Spleen (tissue), 13 donors: ENCODE measurements at places on chromosomes 3 and 15. TPM values are rescaled to one million over a fixed set of nuclear protein-coding genes. Genes with fewer than 3 reads are reported as not detected.

DNA sequence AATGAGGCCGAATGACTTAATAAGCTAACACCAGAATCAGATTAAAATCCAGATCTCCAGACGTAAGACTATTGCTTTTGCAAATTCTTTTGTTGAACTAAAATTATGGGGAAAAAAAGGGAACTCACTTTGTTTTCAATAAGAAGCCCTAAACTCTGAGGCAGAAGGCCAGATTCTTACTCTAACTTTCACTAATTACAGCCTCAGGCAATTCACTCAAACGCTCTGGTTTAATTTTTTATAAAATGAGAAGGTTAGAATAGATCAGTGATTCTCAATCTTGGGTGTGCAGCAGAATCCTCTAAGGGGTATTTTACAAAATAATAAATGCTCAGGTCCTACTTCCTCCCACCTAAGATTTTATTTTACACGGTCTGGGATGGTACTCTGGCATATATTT lies 38.1 kb downstream of the C3orf70 start:
- no peak overlapping the region for H3K4me3 ChIP-seq
- H3K27me3 ChIP-seq = no peaks in the 10 kb centered on the region
- H3K36me3 ChIP-seq = no peaks in the 10 kb centered on the region
- no peak for DNase-seq
- H3K4me1 ChIP-seq = no peaks in the 10 kb centered on the region

- no peaks in the 10 kb centered on the region for H3K4me1 ChIP-seq
- H3K36me3 ChIP-seq = no peaks in the 10 kb centered on the region
- H3K4me3 ChIP-seq = no peak overlapping the region
Observed at GRCh38 chr15:47466357-47466756, 250.9 kb upstream of the SEMA6D start.

DNA sequence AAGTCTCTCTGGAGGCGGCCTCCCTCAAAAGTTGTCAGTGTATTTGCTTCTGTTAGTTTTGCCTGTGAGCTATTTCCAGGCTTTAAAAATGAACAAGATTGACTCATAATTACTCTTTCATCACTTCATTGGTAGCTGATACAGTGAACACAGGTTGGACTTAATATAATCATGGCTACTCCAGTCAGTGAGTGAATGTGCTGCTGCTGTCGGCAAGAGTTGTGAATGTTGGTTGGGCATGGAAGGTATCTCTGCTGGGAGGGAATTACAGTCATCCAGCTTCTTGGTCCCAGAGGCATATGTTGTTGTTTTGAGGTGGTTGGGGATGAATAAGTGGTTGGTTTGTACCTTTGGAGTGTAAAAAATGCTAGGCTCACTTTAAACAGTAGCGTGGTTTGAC lies 11.5 kb downstream of the TCF12 start:
- DNase-seq = no peak
- no peaks in the 10 kb centered on the region for H3K36me3 ChIP-seq
- peaks cover 61% of the 10 kb centered on the region for H3K4me1 ChIP-seq
- no peaks in the 10 kb centered on the region for H3K27me3 ChIP-seq

PLCB2 gene
- 175 TPM for total RNA-seq

- H3K27me3 ChIP-seq = no peaks in the 10 kb centered on the region
- no peak for DNase-seq
- H3K4me1 ChIP-seq = no peaks in the 10 kb centered on the region
Observed at GRCh38 chr3:195705081-195705991, 15.4 kb upstream of the MUC20 start.

LMLN gene
- total RNA-seq = 5.3 TPM

- H3K4me3 ChIP-seq = no peak overlapping the region
- H3K27me3 ChIP-seq = no peaks in the 10 kb centered on the region
- H3K4me1 ChIP-seq = no peaks in the 10 kb centered on the region
- no peak for DNase-seq
- no peak overlapping the region for H3K27ac ChIP-seq
- no peaks in the 10 kb centered on the region for H3K36me3 ChIP-seq
Observed at GRCh38 chr3:162538491-162538890, 1041.9 kb downstream of the OTOL1 start.

- no peak for DNase-seq
- H3K27ac ChIP-seq = no peak overlapping the region
- H3K27me3 ChIP-seq = no peaks in the 10 kb centered on the region
- no peaks in the 10 kb centered on the region for H3K36me3 ChIP-seq
- H3K4me3 ChIP-seq = no peak overlapping the region
- H3K4me1 ChIP-seq = peaks cover 4% of the 10 kb centered on the region
Observed at GRCh38 chr3:65904016-65904415, 134.7 kb downstream of the MAGI1 start.

- H3K27ac ChIP-seq = no peak overlapping the region
- no peak overlapping the region for H3K4me3 ChIP-seq
- no peak for DNase-seq
- H3K27me3 ChIP-seq = no peaks in the 10 kb centered on the region
- H3K36me3 ChIP-seq = no peaks in the 10 kb centered on the region
- no peaks in the 10 kb centered on the region for H3K4me1 ChIP-seq
Observed at GRCh38 chr15:100818927-100819326, 60.7 kb upstream of the ALDH1A3 start.

DNA sequence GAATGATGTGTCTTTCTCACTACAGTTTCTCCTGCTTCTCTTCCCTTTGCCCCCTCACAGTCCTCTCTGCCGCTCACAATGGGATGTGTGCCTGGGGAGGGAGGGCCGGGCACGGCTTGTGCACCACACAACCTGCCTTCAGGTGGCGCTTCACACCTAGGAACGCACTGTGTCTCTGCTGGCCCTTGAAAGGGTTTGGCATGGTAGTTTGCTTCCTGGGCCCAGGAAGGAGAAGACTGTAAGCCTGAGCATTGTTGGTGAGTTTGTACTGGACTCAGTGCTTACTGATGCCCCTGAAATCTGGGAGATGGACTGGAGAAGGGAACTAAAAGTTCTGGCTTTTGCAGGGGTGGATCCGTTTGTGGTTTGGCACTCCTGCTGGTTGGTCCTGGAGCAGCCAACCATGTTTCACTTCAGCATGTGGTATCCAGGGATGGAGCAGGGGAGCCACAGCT lies 9.2 kb downstream of the ALPK3 start:
- no peaks in the 10 kb centered on the region for H3K36me3 ChIP-seq
- no peaks in the 10 kb centered on the region for H3K27me3 ChIP-seq
- H3K27ac ChIP-seq = no peak overlapping the region
- H3K4me3 ChIP-seq = no peak overlapping the region
- no peaks in the 10 kb centered on the region for H3K4me1 ChIP-seq

CHRNA7 gene
- total RNA-seq = 5.5 TPM

ISLR2 gene
- 0.51 TPM for total RNA-seq

MME gene
- total RNA-seq = 22.3 TPM

TEX55 gene
- total RNA-seq = not detected
